Esophagus muscularis mucosa (tissue), 4 donors: ENCODE measurements at places on chromosomes 2 and 18. TPM values are rescaled to one million over a fixed set of nuclear protein-coding genes. Genes with fewer than 3 reads are reported as not detected.

DNA sequence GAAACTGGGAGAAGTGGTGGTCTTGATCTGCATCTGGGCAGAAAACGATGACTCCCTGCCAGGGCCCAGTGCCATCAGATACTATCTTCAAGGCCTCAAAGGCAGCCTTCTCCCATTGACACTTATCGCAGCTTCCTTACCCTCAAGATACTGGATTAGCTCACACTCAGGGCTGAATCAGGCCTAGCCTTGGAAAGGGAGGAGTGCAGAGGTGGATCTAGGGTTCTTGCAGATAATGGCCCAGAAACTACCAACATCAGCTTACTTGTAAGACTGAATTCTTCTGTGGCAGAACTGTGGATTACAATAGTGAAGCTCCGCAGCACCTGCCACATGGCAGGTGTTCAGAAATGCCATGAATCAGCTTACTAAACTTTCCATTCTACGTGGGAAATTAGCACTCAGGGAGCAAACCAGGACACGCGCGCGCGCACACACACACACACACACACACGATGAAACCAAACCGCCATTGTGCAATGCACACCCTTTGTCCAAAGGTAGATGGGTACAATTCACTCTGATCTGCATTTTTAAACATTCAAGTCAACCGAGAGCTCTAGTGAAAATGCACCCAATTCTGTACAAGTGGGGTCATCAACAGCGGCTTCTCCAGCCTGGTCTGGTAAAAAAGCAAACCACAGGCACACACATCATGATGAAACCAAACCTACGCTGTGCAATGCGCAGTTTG lies 26.3 kb upstream of the TMEM182 start:
- DNase-seq = no peak

The ELOA2 gene
- not detected for total RNA-seq

DNA sequence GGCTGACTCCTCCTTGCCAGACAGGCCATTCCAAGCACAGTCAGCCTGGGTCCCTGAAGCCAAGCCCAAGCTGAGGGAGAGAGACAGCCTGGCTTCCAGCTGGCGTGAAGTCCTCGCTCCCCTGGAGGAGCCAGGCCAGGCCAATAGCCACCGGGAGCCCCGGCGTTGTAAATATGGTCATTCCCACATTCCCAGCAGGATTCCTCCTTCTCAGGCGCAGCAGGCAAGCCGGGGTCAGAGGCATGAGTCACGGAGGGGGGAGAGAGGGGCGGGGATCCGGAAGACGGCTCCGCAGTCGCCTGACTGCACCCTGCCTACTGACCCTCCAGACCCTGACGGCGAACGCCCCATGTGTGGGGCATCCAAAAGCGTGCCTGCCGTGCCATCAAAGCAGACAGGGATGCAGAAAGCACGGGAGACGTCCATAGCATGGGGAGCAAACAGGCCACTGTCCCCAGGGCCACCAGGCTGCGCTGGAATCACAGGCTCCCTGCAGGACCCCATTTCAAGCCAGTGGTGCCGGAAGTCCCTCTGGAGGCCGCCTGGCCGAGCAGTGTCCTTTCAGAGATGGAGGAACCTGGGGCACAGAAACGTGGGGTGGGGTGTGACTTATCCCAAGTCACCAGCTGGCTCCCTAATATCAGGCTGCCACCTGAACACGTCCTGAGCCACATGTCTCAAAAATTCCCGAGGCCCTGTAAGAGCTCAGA lies 48.2 kb downstream of the TWIST2 start:
- peak; percentile 94 for DNase-seq

- DNase-seq = no peak
Observed at GRCh38 chr2:102140377-102140776, 2.2 kb upstream of the IL1R1 start.

DNA sequence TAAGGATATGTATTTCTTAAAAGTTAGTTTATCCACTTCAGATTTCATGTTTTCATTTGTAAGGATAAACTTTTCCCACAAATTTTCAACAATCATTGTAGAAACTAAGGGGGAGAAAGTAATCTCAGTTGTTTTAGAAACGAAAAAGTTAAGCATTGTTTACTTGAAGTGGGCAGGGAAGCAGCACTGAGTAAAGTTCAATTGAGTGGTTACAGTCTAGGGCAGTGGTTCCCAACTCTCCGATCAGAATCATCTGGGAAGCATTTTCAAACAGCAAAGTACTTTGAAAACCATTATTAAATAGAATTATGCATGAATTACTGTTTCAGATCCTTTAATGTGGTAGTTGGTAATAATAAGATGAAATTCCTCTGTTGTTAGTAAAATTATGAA lies 12.5 kb downstream of the MRPL35 start:
- DNase-seq = no peak

DNA sequence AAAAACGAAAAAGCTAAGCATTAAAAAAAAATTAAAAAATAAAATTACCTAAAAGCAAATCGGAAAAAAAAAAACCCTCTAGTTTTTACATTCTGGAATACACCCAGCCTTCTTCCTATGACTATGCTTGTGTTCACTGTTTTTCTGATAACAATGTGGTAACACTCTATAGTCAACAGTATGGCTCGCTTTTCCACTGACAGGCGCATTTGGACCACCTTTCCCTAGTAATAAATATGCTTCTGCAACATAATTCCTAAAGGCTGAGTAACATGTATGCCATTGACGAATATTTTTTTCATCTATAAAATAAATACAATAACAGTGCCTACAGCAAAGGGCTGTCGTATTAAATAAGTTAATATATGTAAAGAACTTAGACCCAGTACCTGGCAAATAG lies 27.9 kb downstream of the NOL10 start:
- no peak for DNase-seq

The ACKR3 gene
- total RNA-seq = 50.5 TPM

GRCh38 chr2:213353419-213353818 lies 69.2 kb downstream of the SPAG16 start:
- DNase-seq = no peak

The DTNA gene
- total RNA-seq = 189 TPM

The GREB1 gene
- total RNA-seq = 11.0 TPM

DNA sequence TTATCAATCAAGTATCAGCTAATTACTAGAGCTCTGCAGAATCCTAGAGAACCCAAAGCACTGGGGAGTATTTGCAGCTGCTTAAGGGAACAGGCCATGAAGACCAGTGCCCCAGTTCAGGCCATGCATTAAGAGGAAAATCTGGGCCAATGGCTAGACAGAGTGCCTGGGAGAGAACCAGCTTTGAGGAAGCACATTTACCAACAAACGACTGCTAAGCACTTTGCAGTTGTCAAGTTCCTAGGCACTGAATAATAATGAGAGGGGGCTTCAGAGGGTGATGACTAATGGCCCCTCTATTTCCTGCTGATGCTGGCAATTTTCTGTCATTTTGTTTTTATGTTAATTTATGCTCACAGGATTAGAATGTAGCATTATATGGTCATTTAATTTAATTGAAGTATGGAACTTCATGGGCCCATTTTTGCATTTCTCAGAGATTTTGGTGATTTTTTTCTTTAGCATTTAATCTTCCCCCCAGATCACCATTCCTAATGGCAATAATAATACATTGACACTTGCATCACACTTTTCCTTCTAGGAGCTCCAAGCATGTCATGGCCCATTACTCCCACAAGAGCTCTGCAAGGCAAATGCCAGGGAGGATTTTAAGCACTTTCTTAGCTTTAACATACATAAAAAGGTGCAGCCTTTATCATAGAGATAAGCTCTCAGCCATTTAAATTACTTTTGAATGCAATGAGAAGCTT lies 147.7 kb upstream of the SPATS2L start:
- DNase-seq = peak; percentile 66

The LIMS3 gene
- total RNA-seq = 7.0 TPM

GRCh38 chr2:108444941-108445840 lies 3.8 kb upstream of the GCC2 start:
- DNase-seq = no peak

- no peak for DNase-seq
Observed at GRCh38 chr2:15673919-15674636, 82.4 kb downstream of the DDX1 start.

GRCh38 chr2:178978667-178979066 lies 71.3 kb downstream of the CCDC141 start:
- no peak for DNase-seq

DNA sequence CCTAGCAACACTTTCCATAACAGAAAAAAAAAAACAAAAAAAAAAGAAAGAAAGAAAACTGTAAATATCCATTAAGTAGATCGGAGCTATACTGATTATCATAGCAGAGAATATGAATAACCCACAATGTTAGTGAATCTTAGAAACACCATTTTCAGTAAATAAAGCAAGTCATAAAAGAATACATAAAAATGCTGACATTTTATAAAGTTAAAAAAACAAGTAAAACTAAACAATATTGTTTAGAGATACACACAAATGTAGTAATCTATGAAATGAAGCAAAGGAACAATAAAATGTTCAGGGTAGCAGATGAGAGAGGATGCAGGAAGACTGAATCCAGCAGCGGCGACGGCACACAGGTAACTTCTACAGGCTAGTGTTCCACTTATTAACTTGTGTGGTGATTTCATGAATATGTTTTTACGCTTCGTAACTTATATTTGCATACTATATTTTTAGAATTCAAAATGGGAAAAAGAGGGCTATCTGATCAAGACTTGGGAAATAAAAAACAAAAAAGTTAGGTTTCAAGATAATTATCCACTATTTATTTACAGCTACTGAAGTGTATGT lies 4.8 kb downstream of the ROCK2 start:
- no peak for DNase-seq

- no peak for DNase-seq
Observed at GRCh38 chr18:52200921-52201663, 138.9 kb upstream of the DCC start.

DNA sequence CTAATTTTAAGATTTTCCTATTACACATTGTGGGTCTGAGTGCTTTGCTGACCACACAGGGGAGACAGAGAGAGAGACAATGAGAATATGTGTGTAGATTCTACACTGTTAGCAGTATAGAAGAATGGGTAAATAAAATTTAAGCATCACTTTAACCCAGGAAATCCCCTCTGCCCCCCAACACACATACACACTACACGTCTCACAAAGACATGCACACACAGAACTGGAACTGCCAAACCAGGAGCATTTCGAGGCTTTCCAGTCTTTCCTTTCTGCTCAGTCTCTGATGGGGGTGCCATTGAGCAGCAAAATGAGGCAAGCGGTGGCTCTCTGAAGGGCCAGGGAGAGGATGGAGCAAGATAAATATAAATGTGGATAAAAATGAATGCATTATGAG lies 2.5 kb downstream of the MERTK start:
- peak; percentile 90 for DNase-seq

The TUBA4B gene
- not detected for total RNA-seq

The MYO5B gene
- total RNA-seq = 2.1 TPM

DNA sequence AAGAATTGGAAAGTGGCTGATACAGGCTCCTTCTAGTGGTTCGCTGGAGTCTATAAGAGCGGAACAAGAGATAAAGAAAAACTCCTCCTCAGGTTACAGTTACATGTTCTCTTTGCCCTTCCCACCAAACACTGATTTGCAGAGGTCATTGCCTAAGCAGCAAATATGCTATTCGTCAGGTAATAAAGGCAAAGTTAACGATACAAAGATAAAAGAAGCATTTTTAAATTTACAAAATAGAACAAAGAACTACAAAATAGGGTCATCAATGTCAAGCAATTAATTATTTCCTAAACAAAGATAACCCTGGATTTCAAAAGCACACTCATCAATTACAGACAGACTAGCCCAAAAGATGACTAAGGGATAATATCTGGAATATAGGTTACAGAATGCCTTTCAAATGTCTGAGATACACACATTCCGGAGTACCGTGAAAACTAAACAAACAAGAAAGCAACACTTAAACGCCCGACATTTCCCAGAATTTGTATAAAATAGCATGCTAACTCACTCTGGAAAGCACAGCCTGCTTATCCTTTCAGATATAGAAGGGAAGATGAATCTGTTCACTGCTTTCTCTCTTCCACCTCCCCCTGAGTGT lies 186.4 kb downstream of the MREG start:
- no peak for DNase-seq

GRCh38 chr2:73984922-73985307 lies 205 bp downstream of the TET3 start:
- no peak for DNase-seq

The ALKAL2 gene
- 11.9 TPM for total RNA-seq

DNA sequence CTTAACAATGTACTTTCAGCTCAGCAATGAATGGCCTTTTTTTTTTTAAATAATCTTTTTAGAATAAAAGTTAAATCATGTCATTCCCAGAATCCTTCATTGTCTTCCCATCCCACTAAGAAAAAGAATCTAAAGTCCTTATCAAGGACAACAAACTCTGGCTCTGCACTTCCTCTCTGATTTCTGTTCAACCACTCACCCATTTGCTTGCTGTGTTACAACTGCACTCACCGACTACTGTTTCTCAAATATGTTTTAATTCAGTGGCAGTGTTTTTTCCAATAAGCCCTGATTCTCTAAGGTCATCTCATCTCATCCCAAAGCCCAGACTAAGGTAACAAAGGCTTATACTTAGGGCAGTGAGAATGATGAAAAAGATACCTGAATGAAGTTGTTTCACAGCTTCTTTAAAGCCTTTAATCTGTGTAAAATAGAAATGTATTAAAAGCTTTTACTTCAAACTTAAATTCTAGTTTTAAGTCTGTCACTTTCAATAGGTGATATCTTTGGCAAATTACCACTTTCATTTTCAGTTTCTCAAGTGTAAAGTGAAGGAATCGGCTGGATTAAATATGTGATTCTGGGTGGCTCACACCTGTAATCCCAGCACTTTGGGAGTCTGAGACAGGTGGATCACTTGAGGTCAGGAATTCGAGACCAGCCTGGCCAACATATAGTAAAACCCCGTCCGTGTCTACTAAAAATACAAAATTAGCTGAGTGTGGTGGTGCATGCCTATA lies 87.6 kb downstream of the RBBP8 start:
- no peak for DNase-seq

The ACTG2 gene
- total RNA-seq = 4,198 TPM

DNA sequence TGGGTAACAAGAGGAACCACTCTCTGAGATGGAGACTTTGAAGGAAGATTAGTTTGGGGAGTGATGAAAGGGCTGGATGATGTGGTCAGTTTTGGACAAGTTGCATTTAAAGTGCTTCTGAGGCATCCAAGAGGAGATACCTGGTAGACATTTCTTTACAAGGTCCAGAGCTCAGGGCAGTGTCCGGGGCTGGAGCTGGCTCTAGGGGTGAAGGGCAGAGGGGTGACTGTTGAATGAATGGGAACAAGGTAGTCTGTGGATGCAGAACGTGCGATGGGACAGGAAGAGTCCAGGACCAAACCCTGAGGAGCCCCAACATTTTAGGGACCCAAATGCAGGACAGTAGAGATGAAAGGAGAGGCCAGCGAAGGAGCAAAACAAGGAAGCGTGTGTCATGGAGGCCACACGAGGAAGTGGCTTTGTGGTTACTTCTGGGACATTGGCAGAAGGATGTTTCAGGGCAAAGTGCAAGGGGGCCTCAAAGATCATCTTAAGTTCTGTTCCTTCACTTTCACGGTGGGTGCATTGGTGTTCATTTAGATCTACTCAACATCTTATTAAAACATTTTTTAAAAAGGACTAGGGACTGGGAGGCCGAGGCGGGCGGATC lies 13.6 kb upstream of the GPR35 start:
- DNase-seq = no peak

The DUSP11 gene
- 22.4 TPM for total RNA-seq

- DNase-seq = no peak
Observed at GRCh38 chr2:46018773-46019591, 278.2 kb upstream of the EPAS1 start.

GRCh38 chr2:85539361-85540132 lies 579 bp downstream of the MAT2A start:
- peak; percentile 94 for DNase-seq

The SPEG gene
- total RNA-seq = 251 TPM

- DNase-seq = peak; percentile 21
Observed at GRCh38 chr2:67752969-67753368, 309.8 kb downstream of the C1D start.

- no peak for DNase-seq
Observed at GRCh38 chr2:66515743-66516142, 80.8 kb downstream of the MEIS1 start.
